A172 (cell line): ENCODE measurements at places on chromosomes 2 and 18.

DNA sequence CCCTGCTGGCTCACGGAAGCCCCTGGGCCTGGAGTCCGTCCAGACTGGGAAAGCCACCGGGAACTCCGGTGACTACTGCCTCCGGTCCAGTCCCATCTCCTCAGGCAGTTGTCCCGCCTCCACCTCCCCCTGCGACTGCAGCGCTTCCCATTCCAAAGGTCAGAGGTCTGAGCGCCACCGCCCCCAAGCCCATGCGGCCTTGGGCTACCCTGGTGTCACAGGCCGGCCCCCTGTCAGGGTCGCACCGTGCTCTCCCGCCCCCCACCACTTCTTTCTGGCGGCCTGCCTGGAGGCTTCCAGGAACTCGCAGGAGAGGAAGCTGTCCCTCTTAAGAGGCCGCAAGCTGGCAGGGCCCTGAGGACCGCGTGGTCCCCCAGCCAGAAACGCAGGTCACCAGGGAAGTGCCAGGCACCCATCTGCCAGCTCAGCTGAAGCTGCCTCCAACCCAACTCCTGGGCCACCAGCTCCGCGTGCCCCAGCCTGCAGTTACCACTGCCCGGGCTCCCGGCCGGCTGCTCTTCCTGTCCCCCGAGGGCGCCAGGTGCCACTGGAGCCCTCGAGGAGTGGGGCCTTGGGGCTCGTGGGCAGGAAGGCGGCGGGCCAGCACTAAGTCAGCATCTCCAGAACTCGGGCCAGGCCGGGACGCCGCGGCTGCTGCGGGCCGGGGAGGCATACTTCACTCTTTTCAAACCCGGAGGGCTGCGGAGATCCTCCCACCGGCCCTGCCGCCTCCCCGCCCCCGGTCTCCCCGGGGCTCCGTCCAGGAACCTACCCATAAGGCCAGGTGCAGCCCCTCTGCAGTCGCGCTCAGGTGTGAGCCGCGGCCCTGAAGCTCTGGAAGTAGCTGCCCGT, 83.3 kb upstream of the POMC start:
- no peak for DNase-seq

- no peak for DNase-seq
These were observed 554 bp downstream of the PFN4 start for GRCh38 chr2:24122366-24123194.

GRCh38 chr2:88003074-88003755, 13.1 kb downstream of the RNU2-63P start:
- DNase-seq, result no peak

- DNase-seq, result peak; percentile 34
These were observed 109.7 kb upstream of the GLI2 start for GRCh38 chr2:120625865-120626560.

DNA sequence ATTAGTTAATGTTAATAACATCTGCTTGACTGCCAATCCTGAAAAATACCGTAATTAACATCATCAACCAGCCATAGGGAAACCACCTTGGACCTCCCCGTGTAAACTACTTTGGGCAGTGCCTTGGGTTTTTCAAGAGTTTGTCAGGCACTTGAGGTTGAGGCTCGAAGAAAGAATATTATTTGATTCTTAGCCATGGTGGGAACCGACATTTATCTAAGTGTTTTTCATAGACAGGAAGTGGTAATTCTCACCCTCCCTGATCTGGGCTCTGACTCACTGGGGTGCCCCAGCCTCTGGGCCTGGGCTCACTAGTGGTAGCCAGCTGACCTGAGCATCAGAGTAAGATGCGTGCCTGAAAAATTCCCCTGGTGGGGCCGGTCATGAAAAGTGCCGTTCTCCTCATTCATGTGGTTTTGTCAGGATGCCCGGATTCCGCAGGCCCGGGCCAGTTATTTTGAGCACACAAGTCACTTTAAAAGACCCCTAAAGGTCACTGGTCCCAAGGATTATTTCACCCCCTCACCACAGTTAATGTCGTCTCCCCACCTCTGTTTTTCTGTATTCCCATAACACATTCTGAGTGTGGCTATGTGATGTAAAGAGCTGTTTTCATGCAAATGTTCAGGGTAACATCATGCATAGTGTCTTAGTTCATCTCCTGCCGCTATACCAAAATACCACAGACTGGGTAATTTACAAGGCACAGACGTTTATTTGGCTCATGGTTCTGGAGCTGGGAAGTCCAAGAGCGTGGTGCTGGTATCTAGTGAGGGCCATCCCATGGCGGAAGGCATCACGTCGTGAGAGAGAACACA, 21.6 kb upstream of the SPATA3 start:
- peak; percentile 97 for DNase-seq

GRCh38 chr2:46355756-46356155, 58.5 kb downstream of the EPAS1 start:
- no peak for DNase-seq

DNA sequence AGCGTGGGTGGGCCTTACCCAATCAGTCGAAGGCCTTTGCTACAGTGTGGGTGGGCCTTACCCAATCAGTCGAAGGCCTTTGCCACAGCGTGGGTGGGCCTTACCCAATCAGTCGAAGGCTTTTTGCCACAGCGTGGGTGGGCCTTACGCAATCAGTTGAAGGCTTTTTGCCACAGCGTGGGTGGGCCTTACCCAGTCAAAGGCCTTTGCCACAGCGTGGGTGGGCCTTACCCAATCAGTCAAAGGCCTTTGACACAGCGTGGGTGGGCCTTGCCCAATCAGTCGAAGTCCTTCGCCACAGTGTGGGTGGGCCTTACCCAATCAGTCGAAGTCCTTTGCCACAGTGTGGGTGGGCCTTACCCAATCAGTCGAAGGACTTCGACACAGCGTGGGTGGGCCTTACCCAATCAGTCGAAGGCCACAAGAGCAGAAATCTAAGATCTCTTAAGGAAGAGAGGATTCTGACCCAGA, 16.3 kb upstream of the GAL3ST2 start:
- no peak for DNase-seq

DNA sequence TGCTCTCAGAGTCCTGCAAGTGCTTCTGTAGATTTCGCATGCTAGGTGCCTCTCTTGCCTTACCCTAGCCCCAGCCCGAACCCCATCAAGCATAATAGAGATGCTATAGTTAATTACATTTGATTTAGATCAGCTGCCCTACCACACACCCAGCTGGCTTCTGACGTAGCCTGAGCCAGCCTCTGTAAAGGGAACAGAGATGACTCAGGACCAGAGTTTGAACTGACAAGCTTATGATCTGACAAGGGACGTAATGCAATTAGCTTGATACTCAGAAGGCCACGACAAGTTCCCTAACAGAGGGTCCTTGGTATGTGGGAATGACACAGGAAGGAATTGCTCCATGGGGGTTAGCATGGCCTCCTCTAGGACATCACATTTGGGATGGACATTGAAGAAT, 126.6 kb downstream of the LRATD1 start:
- no peak for DNase-seq

- DNase-seq, result no peak
These were observed 135.6 kb downstream of the GALNT1 start for GRCh38 chr18:35717182-35717581.

GRCh38 chr2:25109822-25110221, 58.6 kb downstream of the POMC start:
- peak; percentile 21 for DNase-seq

DNA sequence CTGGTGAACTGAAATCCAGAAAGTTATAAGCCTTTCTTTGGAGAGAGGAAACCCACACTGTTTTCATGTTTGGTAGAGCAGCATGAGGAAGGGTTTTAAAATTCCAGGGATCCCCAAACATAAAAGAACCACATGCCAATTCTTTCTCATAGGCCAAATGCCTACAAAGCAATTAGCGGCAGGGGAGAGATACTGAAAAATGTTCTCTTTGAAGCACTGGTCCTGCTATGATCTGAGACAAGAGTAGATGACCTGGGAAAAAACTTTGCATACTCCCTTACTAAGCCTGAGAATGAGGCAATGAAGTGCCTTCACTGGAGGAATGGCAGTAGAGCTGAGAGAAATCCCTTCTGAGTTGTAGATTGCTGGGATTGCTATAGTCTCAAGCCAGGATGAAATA, 1261.7 kb downstream of the DSC3 start:
- DNase-seq, result no peak

- no peak for DNase-seq
These were observed 13.4 kb upstream of the CLASP1 start for GRCh38 chr2:121662656-121663055.

DNA sequence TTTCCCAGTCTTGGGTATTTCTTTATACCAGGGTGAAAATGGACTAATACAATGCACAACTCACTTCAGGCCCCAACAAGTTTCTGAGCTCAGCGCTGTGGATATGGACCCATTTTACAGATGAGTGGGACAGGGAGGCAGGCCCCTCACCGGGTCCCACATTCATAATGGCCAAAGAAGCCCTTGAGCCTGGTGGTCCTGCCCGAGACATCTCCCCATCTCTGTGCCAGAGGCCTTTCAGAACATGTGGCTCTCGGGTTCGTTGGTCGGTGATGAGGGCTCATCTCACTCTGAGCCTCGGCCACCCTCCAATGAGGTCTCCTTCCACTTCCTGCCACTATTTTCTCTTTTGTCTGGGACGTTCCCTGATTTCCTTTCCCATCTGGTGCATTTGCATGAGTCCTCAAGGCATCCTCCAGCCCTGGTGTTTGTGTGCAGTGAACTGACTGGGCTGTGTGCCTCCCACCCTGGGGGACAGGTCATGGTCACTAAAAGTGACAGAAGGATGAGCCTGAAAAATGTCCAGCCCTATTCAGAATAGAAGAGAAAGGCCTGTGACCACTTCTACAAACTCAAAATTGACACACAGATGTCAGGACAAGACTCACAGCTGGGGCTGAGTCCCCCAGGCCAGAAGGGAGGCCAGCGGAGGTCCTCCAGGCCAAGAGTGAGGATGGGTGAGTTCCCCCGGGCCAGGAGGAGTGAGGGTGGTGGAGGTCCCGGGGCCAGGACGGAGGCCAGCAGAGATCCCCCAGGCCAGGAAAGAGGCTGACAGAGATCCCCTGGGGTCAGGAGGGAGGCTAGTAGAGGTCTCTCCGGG, 134.5 kb downstream of the PTGR3 start:
- no peak for DNase-seq

DNA sequence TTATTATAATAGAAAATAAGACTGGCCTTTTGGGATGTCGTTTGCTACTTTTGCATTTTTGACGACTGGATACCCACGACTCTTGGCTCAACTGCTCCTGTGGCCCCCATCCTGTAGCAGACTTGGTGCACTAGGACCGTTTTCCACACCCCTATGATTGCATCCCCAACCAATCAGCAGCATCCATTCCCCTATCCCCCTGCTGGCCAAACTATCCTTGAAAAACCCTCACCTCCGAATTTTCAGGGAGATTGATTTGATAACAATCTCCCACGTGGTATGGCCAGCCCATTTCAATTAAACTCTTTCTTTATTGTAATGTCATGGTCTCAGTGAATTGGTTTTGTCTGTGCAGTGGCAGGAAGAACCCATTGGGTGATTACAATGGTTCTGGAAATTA, 37.9 kb upstream of the TTR start:
- DNase-seq, result no peak

- no peak for DNase-seq
These were observed 2.1 kb downstream of the NCKAP1 start for GRCh38 chr2:183035954-183036669.
